K562 (cell line): ENCODE measurements at places on chromosomes 4 and X. TPM values are rescaled to one million over a fixed set of nuclear protein-coding genes. Genes with fewer than 3 reads are reported as not detected.

DNA sequence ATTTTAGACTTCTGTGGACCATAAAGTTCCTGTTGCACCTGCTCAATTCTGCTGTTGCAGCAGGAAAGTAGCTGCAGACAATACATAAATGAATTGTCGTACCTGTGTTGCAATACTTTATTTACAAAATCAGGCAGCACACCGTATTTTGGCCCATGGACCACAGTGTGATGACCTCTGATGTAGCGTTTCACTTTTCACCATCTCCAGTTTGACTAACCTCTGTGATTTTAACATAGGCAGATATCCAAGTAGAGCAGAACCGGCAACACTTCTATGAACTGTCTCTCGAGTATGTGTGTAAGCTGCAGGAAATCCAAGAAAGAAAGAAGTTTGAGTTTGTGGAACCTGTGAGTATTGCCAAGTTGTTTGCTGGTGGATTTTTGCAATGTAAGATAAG, 132.7 kb downstream of the ARHGAP10 start:
- no peak overlapping the region for H3K27ac ChIP-seq
- no peak for DNase-seq
- no peaks in the 10 kb centered on the region for H3K36me3 ChIP-seq
- no peak overlapping the region for H3K4me3 ChIP-seq

- H3K36me3 ChIP-seq = no peaks in the 10 kb centered on the region
- H3K27me3 ChIP-seq = no peaks in the 10 kb centered on the region
- H3K27ac ChIP-seq = no peak overlapping the region
- no peaks in the 10 kb centered on the region for H3K4me1 ChIP-seq
- no peak overlapping the region for H3K4me3 ChIP-seq
Measured at GRCh38 chr4:45423896-45424295, 697.5 kb upstream of the GNPDA2 start.

GRCh38 chr4:8088966-8089491, 69.6 kb downstream of the ABLIM2 start:
- no peak for DNase-seq
- peaks cover 4% of the 10 kb centered on the region; the same call in 1 of the 2 replicates for H3K27me3 ChIP-seq
- H3K4me1 ChIP-seq = peaks cover 4% of the 10 kb centered on the region; the same call in 1 of the 2 replicates
- H3K36me3 ChIP-seq = no peaks in the 10 kb centered on the region
- no peak overlapping the region for H3K27ac ChIP-seq
- no peak overlapping the region for H3K4me3 ChIP-seq

- H3K27me3 ChIP-seq = no peaks in the 10 kb centered on the region
- no peaks in the 10 kb centered on the region for H3K4me1 ChIP-seq
- no peak for DNase-seq
- H3K36me3 ChIP-seq = no peaks in the 10 kb centered on the region
Measured at GRCh38 chr4:11768251-11768972, 339.7 kb upstream of the HS3ST1 start.

- no peaks in the 10 kb centered on the region for H3K4me1 ChIP-seq
- H3K4me3 ChIP-seq = no peak overlapping the region
- H3K27ac ChIP-seq = no peak overlapping the region
- no peaks in the 10 kb centered on the region for H3K36me3 ChIP-seq
Measured at GRCh38 chr4:7983296-7983695, 43.6 kb upstream of the AFAP1 start.

- DNase-seq = no peak
- H3K27me3 ChIP-seq = no peaks in the 10 kb centered on the region
- no peak overlapping the region for H3K4me3 ChIP-seq
- no peaks in the 10 kb centered on the region for H3K4me1 ChIP-seq
- no peaks in the 10 kb centered on the region for H3K36me3 ChIP-seq
- no peak overlapping the region for H3K27ac ChIP-seq
Measured at GRCh38 chr4:126207910-126208309, 893.2 kb downstream of the FAT4 start.

DNA sequence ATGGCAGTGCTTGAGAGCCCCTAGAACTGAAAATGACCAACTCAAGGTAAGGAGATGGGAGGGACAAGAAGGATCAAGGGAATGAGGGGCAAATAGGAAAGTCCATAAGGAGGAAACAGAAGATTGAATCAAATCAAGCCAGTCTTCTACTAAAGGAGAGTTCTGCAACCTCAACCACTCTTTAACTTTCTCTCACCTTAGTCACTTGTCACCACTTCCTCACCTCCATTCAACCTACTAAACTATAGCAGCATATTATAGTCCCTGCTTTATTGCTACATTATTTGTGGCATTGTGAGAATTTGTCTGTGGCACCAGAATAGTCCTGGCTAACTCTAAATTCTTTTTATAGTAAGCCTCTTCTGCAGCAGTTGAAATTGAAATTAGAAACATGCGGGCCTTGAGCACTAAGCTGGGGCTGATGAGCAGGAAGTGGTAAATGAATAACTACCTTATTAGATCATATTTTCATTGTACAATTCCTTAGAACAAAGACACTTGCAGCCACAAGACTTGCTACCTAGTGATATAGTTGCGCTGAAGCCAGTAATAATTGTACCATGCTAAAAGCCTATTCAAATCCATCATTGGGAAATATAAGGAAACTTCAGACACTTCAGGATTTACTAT, 336.9 kb downstream of the ZNF674 start:
- no peak for DNase-seq
- H3K27ac ChIP-seq = no peak overlapping the region
- H3K36me3 ChIP-seq = no peaks in the 10 kb centered on the region

DNA sequence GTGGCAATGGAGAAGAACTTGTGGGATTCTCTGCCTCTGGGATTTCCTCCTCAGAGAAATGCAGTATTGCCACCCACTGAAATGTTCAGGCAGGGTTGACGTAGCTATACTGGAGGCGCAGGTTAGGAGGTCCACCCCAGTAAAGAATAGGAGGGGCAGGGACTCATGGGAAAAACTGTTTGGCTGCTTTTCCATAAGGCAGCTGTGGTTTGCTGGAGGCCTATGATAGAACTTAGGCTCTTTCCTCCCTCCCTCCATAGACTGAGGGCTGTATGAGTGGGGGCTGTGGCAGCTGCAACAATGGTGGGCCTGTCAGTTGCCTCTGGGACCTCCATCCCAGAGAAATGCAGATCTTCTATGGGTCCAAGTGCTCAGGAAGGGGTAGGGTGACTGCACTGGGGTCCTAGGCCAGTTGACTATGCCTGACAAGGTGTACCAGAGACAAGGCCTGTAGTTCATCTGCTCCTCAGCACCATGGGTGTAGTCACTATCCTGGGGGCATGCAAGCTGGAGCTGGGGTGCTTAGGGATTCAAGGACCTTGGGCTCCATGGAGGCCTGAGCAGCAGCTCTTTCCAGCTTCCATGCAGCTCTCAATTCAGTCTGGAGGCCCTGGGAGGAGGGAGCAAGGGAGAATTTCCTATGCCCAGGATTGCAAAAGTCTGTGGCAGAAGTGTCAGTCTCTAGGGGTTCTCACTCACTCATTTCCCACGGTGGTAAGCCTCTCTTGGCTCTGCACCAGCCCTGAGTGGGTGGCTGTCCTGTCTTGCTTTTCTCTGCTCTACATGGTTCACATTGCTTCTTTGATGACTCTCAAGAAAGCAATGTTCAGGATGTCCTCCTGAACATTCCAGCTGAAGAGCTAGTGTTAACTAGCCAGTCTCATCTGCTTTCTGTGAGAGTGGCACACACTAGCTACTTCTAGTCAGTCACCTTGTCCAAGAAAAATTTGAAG, 353.0 kb downstream of the IDS start:
- H3K36me3 ChIP-seq = no peaks in the 10 kb centered on the region
- H3K27ac ChIP-seq = no peak overlapping the region
- H3K27me3 ChIP-seq = no peaks in the 10 kb centered on the region
- no peak for DNase-seq
- no peaks in the 10 kb centered on the region for H3K4me1 ChIP-seq
- H3K4me3 ChIP-seq = no peak overlapping the region

GRCh38 chr4:171847751-171848150, 34.5 kb downstream of the GALNTL6 start:
- no peak overlapping the region for H3K4me3 ChIP-seq
- DNase-seq = no peak
- no peaks in the 10 kb centered on the region for H3K27me3 ChIP-seq
- no peak overlapping the region for H3K27ac ChIP-seq

- no peak overlapping the region for H3K4me3 ChIP-seq
- no peaks in the 10 kb centered on the region for H3K4me1 ChIP-seq
- no peak for DNase-seq
- no peak overlapping the region for H3K27ac ChIP-seq
- H3K36me3 ChIP-seq = no peaks in the 10 kb centered on the region
Measured at GRCh38 chrX:118740276-118740889, 13.0 kb downstream of the IL13RA1 start.

DNA sequence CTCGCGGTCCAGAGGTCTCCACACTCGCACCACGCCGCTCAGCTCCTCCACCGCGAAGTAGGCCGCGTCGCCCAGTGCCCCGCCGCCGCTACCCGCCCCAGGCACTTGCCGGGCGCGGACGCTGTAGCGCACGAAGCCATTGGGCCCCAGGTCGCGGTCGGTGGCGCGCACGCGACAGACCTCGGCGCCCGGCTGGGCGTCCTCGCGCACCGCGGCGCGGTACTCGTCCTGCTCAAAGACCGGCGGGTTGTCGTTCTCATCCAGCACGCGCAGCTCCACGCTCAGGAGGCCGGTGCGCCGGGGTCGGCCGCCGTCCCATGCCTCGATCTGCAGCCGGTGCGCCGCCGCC, 1.4 kb downstream of the DCHS2 start:
- no peak overlapping the region for H3K27ac ChIP-seq
- no peaks in the 10 kb centered on the region for H3K36me3 ChIP-seq
- H3K4me1 ChIP-seq = peaks cover 4% of the 10 kb centered on the region; the same call in 2 of the 3 replicates
- no peak overlapping the region for H3K4me3 ChIP-seq
- H3K27me3 ChIP-seq = no peaks in the 10 kb centered on the region

GRCh38 chr4:8573266-8573665, 6.9 kb upstream of the GPR78 start:
- no peaks in the 10 kb centered on the region for H3K36me3 ChIP-seq
- no peak for DNase-seq
- H3K4me1 ChIP-seq = no peaks in the 10 kb centered on the region; the same call in 1 of the 2 replicates

GRCh38 chr4:71558248-71558647, 219.4 kb downstream of the SLC4A4 start:
- H3K27me3 ChIP-seq = no peaks in the 10 kb centered on the region
- H3K36me3 ChIP-seq = no peaks in the 10 kb centered on the region
- DNase-seq = no peak
- no peaks in the 10 kb centered on the region for H3K4me1 ChIP-seq
- no peak overlapping the region for H3K4me3 ChIP-seq

- H3K36me3 ChIP-seq = peaks cover 33% of the 10 kb centered on the region; the same call in 2 of the 3 replicates
- DNase-seq = peak; percentile 62
- peak overlapping the region; percentile 100 for H3K27ac ChIP-seq
- H3K4me1 ChIP-seq = peaks cover 3% of the 10 kb centered on the region; the same call in 1 of the 3 replicates
- H3K4me3 ChIP-seq = peak overlapping the region; percentile 80
- H3K27me3 ChIP-seq = no peaks in the 10 kb centered on the region
Measured at GRCh38 chrX:49001521-49002090, 458 bp downstream of the GRIPAP1 start.

DNA sequence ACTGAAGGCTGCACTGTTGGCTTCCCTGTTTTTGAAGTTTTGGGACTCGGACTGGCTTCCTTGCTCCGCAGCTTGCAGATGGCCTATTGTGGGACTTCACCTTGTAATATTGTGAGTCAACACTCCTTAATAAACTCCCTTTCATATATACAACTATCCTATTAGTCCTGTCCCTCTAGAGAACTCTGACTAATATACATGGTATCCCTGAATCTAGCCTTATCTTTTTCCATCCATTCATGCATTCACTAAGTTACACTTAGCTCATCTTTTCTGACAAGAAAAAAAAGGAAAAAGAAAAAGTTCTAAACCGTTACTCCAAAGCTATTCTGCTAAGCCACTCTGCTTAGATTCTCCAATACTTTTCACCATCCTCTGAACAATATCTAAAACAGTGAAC, 1260.2 kb upstream of the PCDH7 start:
- H3K27me3 ChIP-seq = no peaks in the 10 kb centered on the region
- H3K36me3 ChIP-seq = no peaks in the 10 kb centered on the region
- no peak overlapping the region for H3K4me3 ChIP-seq
- H3K27ac ChIP-seq = no peak overlapping the region
- no peaks in the 10 kb centered on the region for H3K4me1 ChIP-seq

GRCh38 chr4:17680559-17681280, 66.3 kb downstream of the MED28 start:
- no peaks in the 10 kb centered on the region for H3K4me1 ChIP-seq
- H3K4me3 ChIP-seq = no peak overlapping the region
- no peak for DNase-seq

GRCh38 chrX:10393899-10394298, 226.5 kb downstream of the MID1 start:
- no peaks in the 10 kb centered on the region for H3K4me1 ChIP-seq
- DNase-seq = no peak
- no peaks in the 10 kb centered on the region for H3K36me3 ChIP-seq
- no peak overlapping the region for H3K4me3 ChIP-seq
- H3K27ac ChIP-seq = no peak overlapping the region

GRCh38 chr4:99324979-99325378, 3.8 kb upstream of the ADH1B start:
- H3K27me3 ChIP-seq = no peaks in the 10 kb centered on the region
- H3K4me3 ChIP-seq = no peak overlapping the region
- no peak for DNase-seq
- H3K36me3 ChIP-seq = no peaks in the 10 kb centered on the region

DNA sequence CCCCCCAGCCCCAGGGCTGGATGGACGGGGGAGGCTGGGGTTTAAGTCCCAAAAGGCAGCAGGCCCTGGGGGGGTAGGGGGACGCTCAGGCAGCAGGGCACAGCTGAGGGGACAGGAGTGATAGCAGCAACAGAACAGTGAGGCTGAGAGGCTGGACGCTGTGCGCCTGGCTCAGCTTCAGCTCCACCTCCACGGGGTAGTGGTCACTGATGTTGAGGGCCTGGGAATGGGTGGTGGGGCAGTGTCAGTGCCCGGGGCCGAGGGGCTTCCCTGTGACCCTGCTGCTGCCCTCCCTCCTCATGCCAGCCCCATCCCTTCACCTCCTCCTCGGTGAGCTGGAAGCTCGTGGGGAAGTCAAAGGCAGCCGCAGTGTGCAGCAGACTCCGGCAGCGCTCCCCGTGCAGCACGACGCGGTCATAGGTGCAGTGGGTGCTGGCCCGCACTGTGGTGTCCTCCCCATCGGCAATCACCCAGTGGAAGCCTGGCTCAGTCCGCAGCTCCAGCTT, 4.5 kb downstream of the RPL10 start:
- peaks cover 35% of the 10 kb centered on the region for H3K36me3 ChIP-seq
- no peaks in the 10 kb centered on the region for H3K27me3 ChIP-seq
- no peak for DNase-seq
- H3K27ac ChIP-seq = no peak overlapping the region
- peaks cover 5% of the 10 kb centered on the region; the same call in 1 of the 3 replicates for H3K4me1 ChIP-seq

Gene GPR119
- 0.15 TPM in 1 of 2 replicates, not detected in the other for polyA plus RNA-seq

Gene SCML2
- polyA plus RNA-seq = 20.7 and 25.8 TPM in 2 replicates

Gene TEX13C
- polyA plus RNA-seq = not detected in 2 replicates

Gene PDE5A
- polyA plus RNA-seq = 0.08 and 0.47 TPM in 2 replicates

Gene ADGRL3
- polyA plus RNA-seq = 0.03 TPM in 1 of 2 replicates, not detected in the other

Gene USP17L20
- not detected in 2 replicates for polyA plus RNA-seq

Gene GABRQ
- polyA plus RNA-seq = 1.4 and 1.8 TPM in 2 replicates

Gene GRIA2
- polyA plus RNA-seq = 1.1 TPM in 1 of 2 replicates, not detected in the other

Gene HSFX3
- polyA plus RNA-seq = not detected in 2 replicates

Gene MAEA
- polyA plus RNA-seq = 72.5 and 74.7 TPM in 2 replicates

Gene GC
- not detected in 2 replicates for polyA plus RNA-seq

Gene CFAP47
- 0.08 and 0.15 TPM in 2 replicates for polyA plus RNA-seq

Gene ARSD
- polyA plus RNA-seq = 1.3 TPM in 1 of 2 replicates, not detected in the other

Gene NMU
- polyA plus RNA-seq = 651 and 703 TPM in 2 replicates
